ENCODE measurements at places on chromosomes 4 and X. TPM values are rescaled to one million over a fixed set of nuclear protein-coding genes. Genes with fewer than 3 reads are reported as not detected.

DNA sequence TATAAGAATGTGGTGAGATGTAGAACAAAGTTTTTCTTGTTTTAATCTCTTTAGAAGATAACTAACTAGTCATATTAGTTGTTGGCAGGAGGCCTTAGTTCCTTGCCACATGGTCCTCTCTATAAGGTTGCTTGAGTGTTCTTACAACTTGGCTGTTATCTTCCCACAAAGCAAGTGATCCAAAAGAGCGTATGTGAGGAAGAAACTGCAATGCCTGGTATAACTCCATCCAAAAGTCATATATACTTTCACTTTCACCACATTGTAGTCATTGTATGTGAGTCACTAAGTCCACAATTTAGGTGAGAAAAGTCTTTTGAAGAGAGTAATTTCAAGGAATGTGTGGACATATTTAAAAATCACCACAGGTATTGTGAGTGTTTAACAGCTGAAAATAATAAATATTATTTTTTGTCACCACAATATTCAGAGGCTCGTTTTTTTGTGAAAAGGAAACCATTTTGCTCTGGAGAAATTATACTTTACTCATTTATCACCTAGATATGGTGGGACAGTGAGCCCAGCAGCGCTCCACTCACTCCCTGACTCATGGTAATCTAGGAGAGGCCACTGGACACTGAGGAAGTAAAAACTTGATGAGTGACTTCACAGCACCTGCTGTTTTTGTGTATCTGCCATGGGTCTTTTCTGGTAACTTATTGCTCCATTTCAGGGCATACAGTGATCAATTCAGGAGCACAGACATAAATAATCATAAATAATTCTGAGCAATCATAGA lies 369.4 kb upstream of the NDST3 start:
- no peak for DNase-seq

The CD38 gene
- total RNA-seq, result 2.0 TPM

DNA sequence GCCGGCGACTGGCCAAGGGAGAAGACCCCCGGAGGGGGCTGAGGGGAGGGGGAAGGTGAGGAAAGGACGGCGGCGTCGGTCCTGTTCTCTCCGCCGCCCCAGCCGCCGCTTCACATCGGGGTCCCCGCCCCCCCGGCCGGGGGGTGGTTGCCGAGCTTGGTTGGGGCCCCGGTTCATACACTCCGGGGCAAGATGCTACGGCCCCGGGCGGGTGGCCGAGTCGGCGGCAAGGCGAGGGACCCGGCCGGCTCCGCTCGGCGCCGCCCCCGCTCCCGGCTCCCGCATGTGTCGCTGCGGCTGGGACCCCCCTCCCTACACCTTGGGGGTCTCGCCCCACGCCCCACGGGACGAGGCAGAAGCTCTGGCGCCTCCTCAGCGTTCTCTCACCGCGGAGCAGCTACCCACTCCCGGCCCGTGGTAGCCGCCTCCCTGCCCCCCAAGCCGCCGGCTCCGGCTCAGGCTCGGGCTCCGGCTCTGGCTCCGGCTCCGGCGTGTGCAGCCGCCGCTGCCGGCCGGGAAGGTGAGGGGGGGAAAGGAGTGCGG lies 461 bp downstream of the FBXW7 start:
- DNase-seq, result no peak

The HMX1 gene
- 0.26 TPM for total RNA-seq

The PABPC5 gene
- 11.9 TPM for total RNA-seq

GRCh38 chrX:64190136-64190740 lies 15.3 kb downstream of the AMER1 start:
- no peak for DNase-seq

- DNase-seq, result no peak
Measured at GRCh38 chr4:186096681-186097165, 7.8 kb upstream of the FAM149A start.

DNA sequence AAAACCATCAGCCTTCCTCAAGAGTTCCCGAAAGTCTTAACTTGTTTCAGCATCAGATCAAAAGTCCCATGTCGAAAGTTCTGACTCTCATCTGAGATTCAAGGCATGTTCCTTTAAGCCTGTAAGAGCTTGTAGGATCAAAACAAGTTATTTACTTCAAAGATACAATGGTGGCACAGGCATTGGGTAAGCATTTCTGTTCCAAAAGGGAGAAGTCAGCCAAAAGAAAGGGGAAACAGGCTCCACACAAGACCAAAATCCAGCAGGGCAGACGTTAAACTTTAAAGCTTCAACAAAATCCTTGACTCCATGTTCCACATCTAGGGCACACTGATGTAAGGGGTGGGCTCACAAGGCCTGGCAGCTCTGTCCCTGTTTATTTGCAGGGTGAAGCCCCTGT lies 91.7 kb downstream of the FHDC1 start:
- no peak for DNase-seq

Measured in urinary bladder (tissue), 4 donors.